ENCODE measurements at places on chromosomes 2 and 18.

DNA sequence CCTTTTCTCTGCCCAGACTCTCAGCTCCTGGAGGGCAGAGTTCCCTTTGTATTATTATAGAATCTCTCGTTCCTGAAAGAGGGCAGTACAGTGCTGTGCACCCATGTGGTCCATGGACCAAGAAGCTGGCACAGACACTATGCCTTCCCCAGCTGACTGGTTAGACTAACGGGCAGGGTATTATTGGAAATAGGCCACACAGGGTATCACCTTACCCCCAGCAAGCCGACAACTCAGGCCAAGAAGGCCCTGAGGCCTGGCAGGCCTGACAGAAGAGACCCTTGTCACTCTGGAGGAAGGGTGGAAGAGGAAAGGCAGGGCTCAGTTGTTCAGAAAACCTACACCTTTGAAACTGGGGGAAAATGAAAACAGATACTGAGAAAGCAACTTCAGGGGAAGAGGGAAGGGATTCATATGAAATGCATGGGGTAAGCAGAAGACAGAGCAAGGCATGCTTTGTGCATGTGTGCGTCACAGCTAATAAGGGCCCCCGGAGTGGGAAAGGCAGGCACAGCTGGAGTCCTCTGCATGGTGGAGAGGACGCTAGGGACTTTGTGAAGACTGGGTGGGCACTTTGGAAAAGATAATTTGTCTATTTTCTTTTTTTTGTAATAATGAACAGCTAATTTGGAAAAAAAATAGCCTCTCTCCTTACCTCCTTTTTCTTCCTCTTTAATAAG, 476.8 kb upstream of the CELF4 start:
- no peak for DNase-seq

DNA sequence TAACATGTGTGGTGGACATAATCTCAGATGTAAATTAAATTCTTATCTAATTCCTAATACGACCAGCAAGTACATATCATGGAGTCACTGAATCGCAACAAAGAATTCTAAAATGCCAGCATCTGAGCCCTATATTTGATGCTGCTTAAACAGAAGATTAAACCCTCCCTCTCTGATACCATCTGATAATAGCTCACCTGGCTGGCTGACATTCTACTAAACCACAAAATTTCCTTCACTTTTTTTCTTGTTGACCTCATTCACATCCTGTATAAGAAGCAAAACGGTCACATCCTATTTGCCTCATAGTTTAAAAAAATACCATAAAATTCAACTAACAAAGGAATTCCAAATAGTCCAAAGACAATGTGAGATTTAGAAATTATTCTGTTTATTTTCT, 371.6 kb upstream of the SLC8A1 start:
- no peak for DNase-seq

- DNase-seq, result no peak
These were observed 368.0 kb upstream of the FAM98A start for GRCh38 chr2:33967103-33967502.

DNA sequence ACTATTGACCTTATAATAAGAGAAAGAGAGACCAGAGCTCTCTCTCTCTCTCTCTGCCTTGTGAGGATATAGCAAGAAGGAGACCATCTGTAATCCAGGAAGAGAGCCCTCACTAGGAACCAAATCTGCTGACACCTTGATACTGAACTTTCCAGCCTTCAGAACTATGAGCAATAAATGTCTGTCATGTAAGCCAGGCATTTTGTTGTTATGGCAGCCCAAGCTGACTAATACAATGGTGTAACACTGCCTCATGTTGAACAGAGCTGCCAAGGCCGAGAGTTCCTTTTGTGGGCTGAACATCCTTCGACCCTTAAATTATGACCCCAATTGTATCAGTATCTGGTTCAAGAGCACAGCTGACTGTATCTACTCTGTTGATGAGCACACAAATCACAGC, 108.0 kb downstream of the LRRC30 start:
- DNase-seq, result no peak

GRCh38 chr2:234564699-234565098, 67.8 kb upstream of the ARL4C start:
- DNase-seq, result no peak

DNA sequence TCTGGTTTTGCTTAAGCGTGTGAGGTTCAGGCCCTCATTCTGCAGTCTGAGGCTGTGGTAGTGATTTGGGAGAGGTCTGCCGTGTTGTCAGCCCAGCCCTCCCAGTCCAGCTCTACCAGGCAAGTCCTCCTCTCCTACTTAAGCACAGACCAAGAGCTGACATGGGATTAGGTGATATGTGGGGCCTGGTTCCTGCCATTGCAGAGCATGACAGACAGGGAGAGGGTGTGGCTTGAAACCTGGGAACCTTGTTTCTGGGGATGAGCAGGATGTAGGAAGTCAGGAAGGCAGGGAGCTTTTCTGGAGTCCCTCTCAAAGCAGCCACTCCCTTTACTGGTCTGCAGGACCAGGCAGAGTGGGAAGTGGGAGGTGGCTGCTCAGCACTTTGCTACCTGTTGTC, 38.6 kb downstream of the PTPRM start:
- DNase-seq, result no peak

DNA sequence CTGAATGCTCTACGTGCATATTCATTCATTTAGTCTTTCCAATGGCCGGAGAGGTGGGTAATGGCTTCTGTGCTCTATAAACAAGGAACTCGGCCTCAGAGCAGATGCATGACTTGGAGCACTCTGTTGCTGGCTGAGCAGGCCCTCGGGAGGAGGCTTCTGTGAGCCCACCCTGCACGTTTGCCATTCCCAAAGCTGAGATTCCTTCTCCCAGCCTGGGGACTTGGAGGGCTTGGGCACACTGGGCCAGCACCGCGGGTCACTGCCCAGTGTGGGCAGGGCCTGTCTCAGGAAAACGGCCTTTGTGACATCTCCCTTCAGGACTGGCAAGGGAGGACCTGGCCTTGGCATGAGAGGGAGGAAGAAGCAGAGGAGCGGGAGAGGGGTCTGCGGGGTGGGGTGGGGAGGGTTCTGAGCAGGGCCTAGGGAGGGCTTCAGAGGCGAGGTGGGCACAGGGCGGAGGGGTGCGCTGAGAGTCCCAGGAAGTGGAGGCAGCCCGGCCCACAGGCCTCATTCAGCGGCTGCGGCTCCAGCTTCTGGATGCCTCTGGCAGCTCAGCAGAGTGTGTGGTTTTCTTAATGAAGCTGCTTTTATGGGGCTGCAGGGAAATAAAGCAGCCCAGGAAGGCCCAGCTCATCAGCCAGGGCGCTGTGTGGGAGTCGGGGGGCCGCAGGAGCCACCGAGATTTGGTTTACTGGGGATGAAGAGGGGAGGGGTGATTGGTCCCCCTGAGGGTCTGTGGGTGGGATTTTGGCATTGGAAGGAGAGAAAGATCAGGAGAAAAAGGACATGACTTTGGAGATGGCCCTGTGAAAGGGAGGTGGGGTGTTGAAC, 51.7 kb upstream of the OTOF start:
- no peak for DNase-seq

GRCh38 chr2:167253025-167253424, 364.7 kb downstream of the XIRP2 start:
- DNase-seq, result no peak

DNA sequence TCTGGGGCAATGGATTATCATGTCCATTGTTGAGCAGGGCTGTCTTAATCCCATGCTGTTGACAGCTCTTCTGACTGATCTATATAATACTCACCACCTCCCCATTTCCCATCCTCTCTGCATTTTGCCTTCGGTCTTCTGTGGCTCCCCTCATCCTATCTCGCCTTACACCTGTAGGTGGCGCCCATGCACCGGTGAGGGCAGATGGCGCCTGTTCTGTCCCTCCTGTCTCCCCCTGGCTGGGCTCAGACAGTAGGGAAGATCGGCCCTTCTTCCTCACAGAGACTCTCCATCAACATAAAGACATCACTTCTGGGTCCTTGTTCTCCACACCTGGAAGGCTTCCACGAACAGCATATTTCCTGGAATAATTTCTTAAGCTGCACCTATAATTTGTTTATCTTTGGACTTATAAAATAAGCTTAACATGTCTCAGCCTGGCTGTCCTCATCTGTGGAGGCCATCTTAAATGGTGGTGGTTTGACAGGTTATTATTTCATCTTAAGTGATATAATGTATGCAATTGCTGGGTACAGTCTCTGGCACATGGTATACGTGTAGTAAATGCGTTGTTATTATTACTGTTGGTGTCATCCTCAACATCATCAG, 10.9 kb upstream of the CDH20 start:
- peak; percentile 49 for DNase-seq

DNA sequence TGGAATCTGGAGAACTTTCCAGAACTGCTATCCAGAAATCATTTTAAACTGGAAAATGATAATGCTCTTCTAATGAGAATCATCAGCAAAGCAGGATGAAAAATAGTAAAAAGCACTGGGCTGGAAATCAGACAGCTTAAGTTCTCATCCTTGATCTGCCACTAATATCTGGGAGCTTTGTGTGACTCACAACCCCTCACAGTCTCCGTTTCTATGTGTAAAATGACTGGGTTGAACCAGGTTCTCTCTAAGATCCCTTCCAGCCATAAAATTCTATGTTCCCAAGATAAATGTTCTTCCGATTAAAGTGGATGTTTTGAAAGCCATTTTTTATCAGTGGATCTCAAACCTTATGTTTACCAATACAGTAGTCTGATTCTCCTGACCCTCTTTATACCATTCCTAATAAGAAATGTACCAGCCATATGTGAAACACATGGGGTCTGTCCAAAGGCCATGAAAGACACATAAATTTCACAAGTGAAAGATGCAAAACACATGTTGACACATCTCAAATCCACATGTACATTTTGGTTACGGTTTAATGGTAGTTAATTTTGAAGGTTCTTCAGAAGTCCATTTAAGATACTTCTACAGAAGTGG, 188.8 kb downstream of the EN1 start:
- no peak for DNase-seq

DNA sequence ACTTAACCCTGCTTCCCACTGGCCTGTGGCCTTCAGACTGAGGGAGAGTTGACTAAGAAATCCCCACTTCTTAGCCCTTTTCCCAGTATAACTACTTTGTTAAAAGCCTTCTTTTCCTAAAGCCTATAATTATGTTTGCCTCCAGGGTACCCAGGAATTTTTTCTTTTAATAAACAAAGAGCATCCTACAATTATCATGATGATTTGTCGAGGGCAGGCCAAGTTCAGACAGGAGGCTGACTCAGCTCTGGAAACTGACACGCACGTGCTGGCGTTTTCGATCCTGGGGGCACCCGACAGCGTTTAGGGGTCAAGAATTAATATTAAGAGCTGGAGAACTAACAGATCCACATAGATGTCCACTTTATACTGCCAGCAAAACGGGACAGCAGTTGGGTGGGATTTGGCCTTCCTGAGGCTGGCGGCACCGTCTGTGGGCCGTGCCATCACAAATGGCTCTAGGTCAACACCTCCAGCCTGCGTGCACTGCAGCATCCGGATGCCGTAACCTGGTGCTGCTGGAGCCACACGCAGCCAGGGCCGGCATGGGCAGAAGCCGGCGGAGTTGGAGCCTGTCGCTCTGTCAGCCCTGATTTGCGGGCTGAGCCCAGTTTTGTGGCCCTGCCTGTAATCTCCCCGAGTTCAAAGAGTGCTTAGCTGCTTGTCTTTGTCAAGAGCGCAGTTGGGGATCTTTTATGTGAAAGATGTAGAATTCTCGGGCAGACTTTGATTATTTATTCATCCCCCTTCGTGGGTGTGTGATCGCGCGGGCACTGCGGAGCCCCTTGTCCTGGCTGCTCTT, 191.0 kb downstream of the GLI2 start:
- no peak for DNase-seq

GRCh38 chr2:100568989-100569388, 6.2 kb downstream of the PDCL3 start:
- DNase-seq, result peak; percentile 61

DNA sequence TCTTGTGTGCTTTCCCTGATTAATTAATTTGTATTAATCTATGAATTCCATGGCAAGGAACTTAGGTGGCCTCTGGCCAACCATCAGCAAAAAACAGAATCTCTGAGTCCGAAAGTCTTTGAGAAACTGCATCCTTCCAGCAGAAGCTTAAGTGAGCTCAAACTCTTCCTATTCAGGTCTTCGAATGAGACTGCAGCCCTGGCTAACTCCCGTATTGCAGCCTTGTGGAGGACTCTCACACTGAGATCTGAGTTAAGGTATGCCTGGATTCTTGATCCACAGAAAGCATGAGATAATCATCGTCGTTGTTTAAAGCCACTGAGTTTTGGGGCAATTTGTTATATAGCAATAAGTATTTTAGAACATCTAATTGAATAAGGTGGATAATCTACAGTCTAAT, 1143.9 kb upstream of the NXPH2 start:
- no peak for DNase-seq

DNA sequence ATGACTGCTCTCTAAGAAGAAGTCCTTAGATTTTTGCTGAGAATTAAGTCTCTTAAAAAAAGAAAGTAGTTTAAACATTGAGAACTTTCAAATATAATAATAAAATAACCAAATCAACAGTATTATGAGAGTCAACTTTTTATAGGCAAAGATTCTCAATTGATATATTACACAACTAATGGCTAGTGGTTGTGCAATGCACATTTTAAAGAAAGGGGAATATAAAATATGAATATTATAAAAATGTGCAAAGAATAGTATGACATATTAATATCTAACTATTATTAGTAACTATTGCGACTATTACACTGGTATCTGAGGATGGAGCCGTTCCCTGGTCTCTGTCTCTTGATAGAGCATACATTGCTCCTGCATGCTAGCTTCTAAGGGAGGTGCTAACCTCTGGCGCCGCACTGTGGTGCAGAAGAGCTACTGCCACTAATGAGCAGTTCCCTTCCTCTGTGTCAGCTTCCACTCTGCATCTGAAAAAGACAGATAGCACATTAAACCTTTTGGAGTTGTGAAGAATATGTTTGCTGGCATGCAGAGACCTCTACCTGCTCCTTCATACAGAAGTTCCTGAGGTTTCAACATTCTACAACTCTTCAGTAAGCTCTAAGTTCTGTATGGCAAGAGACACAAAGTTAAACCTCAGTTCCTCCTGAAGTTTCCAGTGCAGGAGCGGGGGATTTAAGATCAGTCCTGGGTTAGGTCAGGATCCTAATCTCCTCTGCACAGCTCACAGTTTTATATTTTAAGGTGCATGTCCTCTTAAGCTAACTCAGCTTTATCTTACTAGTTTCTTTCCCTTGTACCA, 3.5 kb upstream of the SLC9A2 start:
- peak; percentile 63 for DNase-seq

DNA sequence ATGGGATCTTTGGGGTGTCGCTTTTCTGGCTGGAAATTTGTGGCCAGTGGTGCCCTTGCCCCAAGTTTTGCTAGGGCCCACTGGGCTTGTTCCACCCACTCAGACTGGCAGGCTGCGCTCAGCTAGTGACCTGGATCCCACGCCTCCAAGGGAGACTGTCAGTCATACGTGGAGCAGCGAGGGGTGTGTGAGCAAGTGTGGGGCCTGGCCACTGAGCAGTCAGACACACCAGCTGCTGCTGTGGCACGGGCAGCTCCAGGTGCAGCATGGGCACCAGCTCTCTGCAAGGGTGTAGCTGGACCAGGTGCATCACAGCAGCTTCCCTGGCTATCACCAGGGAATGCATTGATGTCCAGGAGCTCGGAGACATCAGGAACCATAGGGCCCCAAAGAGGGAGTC, 327.0 kb downstream of the NR4A2 start:
- DNase-seq, result no peak

DNA sequence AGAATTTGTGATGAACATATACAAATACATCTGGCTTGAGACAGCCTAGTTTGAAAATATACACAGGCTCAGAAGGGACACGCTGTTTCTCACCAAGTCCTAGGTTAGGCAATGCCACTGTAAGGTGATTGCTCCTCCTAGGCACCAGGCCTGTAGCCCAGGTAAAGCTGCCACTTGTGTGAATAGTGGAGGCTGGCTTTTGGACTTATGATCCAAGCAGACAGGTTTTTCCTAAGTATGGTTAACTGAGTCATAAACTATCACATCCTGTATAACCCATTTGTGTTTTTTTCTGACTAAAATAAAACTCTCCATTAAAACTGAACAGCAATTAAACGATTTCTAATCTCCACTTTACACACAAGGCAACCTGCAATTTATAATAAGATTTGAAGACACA, 81.0 kb downstream of the SEMA4F start:
- DNase-seq, result no peak

Data from activated CD8-positive, alpha-beta memory T cell treated with anti-CD3 and anti-CD28 coated beads, Interleukin-2, amount 10 ng/mL, durations not matched to agents 7 days and 5 days (primary cell).